ENCODE measurements at places on chromosomes 5 and 9.

- no peak for DNase-seq
Measured at GRCh38 chr5:108523360-108523759, 141.5 kb upstream of the FBXL17 start.

DNA sequence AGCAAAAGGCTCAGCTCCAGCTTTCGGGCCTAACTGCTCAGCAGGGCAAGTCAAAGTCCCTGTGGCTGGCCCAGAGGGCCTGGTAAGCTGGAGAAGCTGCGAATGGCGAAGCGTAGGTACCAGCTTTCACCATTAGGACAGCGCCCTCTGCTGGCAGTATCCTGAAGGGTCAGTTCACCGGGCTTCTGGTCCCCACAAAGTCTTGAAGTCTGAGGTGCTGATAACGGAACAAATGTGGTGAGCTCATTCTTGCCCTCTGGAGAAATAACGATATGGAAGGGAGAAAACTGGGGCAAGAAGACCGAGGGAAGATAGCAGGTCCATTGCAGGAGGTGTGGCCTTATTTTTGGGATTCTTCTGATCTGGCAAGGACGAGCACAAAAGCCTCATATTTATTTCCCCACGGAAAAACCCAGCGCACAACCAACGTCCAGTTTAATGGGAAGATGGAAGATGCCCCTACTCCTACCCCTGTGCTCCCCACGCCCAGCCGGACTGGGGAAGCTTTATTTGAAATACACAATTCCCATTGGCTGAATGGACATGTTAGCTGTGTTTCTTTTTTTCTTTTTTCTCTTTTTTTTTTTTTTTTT lies 7.2 kb downstream of the SOWAHA start:
- peak; percentile 81 for DNase-seq

DNA sequence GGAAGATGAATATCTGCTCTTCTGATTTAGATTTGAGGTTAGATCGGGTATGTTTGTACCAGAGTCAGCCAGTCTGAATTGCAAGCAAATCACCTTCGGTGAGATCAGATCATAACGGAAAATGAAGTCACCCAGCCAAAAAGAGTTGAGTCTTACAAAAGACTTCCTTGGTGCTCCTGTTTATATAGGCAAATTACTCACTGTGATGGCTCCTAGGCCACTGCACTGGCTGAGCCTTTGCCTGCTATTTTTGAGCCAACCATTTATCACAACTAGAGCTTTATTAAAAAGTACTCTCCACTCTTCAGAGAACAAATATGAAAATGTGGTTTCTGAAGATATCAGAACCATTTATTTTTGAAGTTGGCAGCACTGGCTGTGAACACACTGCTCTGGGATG lies 277.7 kb upstream of the PCSK5 start:
- DNase-seq = no peak

- DNase-seq = no peak
Measured at GRCh38 chr5:52920929-52921328, 68.2 kb upstream of the ITGA2 start.

GRCh38 chr5:97242341-97242740 lies 59.3 kb upstream of the RIOK2 start:
- no peak for DNase-seq

- no peak for DNase-seq
Measured at GRCh38 chr5:139597134-139597533, 36.0 kb downstream of the UBE2D2 start.

- no peak for DNase-seq
Measured at GRCh38 chr5:146962801-146963355, 84.3 kb upstream of the PPP2R2B start.

GRCh38 chr9:69279084-69279731 lies 45.8 kb upstream of the ENTREP1 start:
- peak; percentile 6 for DNase-seq

DNA sequence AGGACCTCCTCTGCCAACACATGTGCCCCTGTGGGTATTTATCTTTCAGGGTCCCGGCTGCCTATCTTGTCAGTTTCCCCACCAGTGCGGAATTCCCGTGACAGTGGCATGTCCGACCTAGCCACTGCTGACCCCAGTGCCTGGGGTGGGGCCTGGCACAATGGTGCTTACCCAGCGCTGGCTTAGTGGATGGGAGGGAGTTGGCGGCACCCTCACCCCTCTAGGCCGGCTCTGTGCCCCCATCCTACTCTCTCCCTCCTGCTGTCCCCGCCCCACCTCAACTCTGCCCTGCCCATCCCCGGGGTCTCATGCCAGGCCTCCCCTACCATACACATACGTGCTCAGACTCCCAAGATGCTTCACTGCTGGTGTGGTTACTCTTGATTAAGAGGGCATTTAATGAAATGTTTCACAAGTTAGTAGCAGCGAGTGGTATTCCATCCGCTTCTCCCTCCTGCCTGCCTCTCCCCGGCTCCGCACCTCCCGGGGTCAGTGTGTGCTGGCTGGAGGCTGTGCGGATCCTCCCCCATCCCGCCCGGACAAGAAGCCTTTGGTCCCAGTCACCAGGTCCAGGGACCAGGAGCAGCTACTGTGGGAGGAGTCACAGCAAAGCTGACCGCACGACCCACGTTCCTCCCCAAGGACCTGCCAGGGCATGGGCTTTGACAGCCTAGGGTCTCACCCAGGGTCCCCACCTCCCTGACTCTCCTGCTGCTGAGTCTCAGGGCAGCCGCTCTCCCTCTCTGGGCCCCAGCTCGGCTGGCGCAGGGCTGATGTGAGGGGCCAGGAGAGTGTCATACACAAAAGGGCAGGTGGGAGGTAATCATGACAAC lies 9.5 kb upstream of the QRFP start:
- DNase-seq = no peak

- no peak for DNase-seq
Measured at GRCh38 chr5:143491646-143492045, 88.2 kb upstream of the NR3C1 start.

GRCh38 chr9:91127653-91128052 lies 234.1 kb downstream of the AUH start:
- no peak for DNase-seq

DNA sequence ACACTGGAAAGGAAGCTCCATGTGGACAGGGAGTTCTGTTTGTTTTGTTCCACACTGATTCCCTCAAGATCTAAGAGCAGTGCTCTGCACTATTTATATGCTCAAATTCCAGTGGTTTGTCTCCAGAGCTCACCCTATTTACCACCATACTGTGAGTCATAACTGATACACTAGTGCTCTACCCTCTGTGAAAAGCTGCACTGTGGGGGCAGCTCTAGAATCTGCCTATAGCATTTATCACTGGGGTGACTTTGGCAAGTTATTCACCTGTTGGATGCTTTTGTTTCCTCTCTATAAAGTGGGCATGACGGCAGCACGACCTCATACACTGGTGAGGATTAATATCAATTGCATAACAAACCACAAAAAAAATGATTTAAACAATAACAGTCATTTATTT lies 307.8 kb downstream of the NR2F1-AS1 start:
- DNase-seq = no peak

- DNase-seq = no peak
Measured at GRCh38 chr5:34699155-34700077, 43.3 kb downstream of the RAI14 start.

- no peak for DNase-seq
Measured at GRCh38 chr9:7150153-7150890, 392.5 kb downstream of the KDM4C start.

- DNase-seq = no peak
Measured at GRCh38 chr9:121589986-121590385, 61.4 kb upstream of the DAB2IP start.

- no peak for DNase-seq
Measured at GRCh38 chr5:32400401-32400800, 44.1 kb downstream of the ZFR start.
